ENCODE measurements at places on chromosomes 7 and 10.

- no peak for DNase-seq
These were observed 112.0 kb downstream of the ANK3 start for GRCh38 chr10:60277656-60278055.

DNA sequence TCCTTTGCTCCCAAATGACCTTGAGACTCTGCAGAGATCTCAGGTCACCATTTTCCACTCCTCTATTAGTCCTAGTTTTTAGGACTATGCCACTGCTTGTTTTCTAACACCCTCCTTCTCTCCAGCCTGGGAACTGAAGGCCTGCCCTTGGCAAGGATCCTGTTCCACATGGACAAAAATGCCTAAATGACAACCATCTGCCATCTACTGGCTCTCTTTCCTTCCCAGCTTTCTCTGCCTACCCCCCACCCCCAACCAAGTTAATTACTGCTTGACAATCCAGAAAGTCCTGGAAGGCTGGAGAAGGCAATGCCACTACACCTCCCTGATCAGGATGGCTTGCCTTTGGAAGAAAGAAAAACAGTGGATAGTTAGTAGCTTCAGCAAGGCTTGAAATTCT lies 44.8 kb upstream of the SP8 start:
- no peak for DNase-seq

GRCh38 chr7:94067047-94067446 lies 62.9 kb upstream of the BET1 start:
- no peak for DNase-seq

DNA sequence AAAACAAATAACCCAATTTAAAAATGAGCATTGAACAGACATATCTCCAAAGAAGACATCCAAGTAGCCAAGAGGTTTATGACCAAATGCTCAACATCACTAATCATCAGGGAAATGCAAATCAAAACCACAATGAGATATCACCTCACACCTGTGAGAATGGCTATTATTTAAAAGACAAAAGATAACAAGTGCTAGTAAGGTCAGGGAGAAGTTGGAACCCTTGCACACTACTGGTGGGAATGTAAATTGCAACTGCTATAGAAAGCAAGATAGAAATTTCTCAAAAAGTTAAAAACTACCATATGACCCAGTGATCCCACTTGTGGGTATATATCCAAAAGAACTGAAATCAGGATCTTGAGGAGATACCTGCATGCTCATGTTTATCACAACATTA lies 49.5 kb downstream of the SGMS1 start:
- no peak for DNase-seq

Measured in CD8-positive, alpha-beta memory T cell (primary cell).